ENCODE measurements at places on chromosomes 4 and X.

GRCh38 chr4:167000141-167000852 lies 234.0 kb downstream of the SPOCK3 start:
- DNase-seq: no peak

DNA sequence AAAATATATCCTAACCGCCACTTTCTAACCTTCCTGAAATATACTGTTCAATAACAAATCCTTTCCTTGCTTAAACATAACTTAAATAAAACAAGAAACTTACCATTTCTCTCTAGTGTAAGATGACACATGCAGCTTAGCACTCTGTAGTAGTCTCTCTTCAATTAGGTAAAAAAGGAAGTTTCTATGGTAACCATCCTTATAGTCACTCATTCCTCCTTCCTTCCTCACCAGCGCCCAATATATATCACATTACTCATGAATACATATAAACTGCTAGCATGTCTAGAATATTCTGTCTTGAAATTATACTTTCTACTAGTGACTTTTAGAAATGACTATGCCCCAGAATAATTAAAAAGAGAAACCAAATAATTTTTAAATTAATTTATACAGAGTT lies 112.2 kb downstream of the SNCA start:
- DNase-seq: no peak

GRCh38 chr4:163332526-163333406 lies at the start of gene NPY1R:
Gene NPY1R, minus strand, starts transcription at chr4:163332596. Its CDS starts 6,042 bp downstream, at chr4:163326554.
- no peak for DNase-seq

GRCh38 chr4:47444031-47444430 lies 19.5 kb downstream of the COMMD8 start:
- no peak for DNase-seq

DNA sequence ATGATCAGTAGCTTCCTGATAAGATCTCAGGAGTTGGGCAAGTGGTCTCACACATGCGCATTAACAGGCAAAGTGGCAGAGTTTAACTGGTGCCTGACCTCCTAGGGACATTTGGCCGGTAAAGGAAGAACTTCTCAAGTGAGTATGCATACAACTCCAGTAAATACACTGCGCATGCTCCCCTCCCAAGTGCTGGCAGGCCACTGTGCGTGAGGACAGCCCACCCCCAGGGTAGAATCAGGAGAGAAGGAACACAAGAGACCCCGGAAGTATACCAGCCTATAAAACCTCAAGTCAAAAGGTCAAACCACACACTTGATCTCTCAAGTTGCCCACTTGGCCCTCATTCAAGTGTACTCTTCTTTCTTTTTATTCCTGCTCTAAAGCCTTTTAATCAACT lies 225.5 kb upstream of the ANKRD50 start:
- no peak for DNase-seq

DNA sequence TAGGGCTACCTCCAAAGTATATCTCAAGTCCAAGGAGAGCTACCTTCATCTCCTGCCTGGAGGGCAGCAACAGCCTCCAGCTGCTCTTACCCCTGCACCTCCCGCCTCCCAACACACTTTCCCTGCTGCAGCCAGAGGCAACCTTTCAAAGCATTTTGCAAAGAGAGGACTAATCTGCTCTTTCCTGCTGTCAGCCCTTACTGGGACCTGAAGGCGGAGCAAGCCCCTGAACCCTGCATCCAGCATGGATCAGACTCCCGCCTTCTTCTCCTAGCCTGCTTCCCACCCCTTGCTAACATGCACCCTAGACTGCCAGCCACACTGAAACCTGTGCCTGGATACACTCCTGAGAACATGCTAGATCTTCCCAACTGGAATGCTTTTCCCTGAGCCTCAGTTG lies 37.7 kb upstream of the VMA21 start:
- no peak for DNase-seq

- DNase-seq: no peak
Measured at GRCh38 chr4:6752486-6752829, 30.1 kb upstream of the KIAA0232 start.

DNA sequence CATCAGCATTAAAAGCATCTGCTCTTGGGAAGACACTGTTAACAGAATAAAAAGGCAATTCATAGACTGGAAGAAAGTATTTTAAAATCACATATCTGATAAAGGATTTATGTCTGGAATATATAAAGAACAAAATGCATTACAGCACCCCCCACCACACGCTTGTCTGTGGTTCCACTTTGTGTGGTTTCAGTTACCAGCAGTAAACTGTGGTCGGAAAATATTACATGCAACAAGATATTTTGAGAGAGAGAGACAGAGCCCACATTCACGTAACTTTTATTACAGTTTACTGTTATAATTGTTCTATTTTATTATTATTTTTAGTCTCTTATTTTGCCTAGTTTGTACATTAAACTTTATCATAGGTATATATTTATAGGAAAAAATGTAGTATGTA lies 21.2 kb upstream of the PDE6B start:
- no peak for DNase-seq

DNA sequence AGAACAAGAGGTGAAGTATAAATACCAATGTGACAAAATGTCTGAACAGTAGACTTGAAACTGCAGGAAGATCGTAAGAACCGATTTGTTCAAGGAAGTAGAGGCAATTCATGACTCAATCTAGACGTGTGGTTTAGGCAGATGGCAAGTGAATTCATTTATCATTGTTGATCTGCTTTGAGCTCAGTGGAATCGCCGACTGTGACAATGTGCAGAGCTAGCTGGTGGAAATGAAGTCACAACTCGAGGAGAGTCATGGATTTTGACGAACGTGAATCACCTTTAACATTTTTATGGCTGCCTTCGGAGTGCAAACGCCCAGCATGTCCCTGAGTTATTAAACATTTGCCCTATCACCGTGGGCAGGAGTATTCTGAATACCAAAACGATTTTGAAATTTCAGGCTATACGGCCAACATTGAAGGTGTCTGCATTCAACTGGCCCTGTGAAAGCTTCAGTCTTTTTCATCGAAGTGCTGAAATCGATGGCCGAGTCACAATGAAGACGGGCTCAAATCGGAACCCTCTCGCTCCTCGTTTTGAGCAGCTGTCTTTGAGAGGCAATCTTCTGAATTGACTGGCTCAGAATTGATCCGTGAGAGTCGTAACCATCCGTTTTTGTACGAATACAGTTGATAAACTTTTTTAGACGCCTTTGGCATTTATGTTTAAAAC lies 689 bp upstream of the OGT start:
- DNase-seq: no peak

DNA sequence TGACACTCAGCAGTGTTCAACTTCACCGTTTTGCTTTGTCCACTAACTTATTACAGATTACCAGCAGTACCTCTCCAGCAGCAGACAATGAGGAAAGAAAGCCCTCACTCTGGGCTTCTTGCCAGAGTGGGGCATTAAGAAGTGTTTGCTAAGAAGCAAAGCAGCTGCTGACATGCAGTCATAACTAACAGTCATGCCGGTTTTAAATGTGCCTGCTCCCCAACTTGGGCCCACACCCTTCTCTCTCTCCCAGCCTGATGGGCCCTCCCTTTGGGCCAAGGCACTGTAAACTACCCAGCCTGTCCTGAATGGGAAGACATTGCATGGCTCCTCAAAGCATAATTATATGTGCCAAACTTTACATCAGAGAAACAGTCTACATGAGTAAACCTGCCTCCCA lies 54.6 kb upstream of the HHIP start:
- no peak for DNase-seq
